ENCODE measurements at places on chromosomes 16 and 17.
A peak's percentile ranks its signal among the peaks of the same experiment; 100 is the strongest.

GRCh38 chr16:21656795-21657768, 4.7 kb upstream of the IGSF6 start:
- DNase-seq, result peak; percentile 28

- no peak for DNase-seq
Measured at GRCh38 chr17:45818699-45819098, 26.0 kb upstream of the SPPL2C start.

GRCh38 chr17:38789185-38789584, 10.2 kb downstream of the PIP4K2B start:
- no peak for DNase-seq

- peak; percentile 37 for DNase-seq
Measured at GRCh38 chr16:17476414-17477259, 5.9 kb upstream of the XYLT1 start.

- DNase-seq, result no peak
Measured at GRCh38 chr16:72751076-72751475, 296.9 kb downstream of the ZFHX3 start.

GRCh38 chr17:72199256-72199655, 78.4 kb downstream of the SOX9 start:
- DNase-seq, result no peak

DNA sequence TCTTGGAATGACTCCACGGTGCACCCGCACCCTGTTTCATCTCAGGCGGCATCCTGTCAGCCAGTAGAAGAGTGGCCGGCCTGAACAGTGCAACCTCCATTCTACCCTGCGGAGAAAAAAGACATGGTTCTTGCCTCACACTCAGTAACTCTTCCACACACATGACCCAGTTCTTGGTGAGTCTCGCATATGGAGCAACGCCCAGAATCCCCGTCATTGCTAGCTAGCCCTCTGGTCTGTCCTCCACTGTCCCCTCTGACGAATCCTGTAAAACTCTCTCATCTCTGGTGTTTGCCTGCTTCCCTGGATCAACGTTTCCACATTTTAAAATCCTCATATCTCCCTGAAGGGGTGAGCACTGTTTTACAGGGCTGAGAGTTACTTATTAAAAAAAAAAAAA, 4.2 kb upstream of the RDM1 start:
- DNase-seq, result no peak

DNA sequence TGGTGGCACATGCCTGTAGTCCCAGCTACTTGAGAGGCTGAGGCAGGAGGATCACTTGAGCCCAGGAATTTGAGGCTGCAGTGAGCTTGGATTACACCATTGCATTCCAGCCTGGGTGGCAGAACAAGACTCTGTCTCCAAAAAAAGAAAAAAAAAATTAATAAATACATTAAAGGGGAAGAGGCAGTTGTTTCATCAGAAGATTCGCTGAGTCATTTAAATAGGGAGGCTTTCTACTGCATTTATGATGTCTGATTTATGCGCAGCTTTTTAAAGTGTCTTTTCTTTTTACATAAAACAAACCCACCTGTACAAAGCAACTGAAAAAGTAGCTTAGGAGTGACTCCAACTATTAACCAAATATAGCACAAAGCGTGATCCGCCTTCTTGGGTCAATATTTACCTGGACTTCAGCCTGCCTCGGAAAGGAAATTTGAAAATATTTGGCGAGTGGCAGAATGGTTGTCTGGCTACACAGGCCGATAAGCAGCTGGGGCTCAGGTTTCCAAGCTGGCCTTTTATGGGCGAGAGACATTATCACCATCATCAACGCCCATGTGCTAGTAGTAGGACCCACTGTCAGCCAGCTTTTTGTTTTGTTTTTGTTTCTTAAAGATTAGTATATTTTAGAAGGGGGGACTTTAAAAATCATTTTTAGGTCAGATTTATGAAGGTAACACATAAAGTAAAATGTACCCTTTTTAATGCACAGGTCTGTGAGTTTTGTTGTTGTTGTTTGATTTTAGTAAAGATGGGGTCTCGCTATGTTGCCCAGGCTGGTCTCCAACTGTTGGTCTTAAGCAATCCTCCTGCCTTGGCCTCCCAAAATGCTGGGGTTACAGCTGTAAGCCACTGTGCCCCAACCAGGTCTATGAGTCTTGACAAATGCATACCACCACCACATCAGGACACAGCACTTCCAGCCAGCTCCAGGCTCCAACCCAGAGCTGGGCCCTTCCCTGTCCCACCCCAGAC, 42.5 kb upstream of the RASD1 start:
- no peak for DNase-seq

- DNase-seq, result no peak
Measured at GRCh38 chr17:71111460-71111859, 942.1 kb downstream of the KCNJ2 start.

- peak; percentile 47 for DNase-seq
Measured at GRCh38 chr16:24685539-24686432, 43.7 kb upstream of the TNRC6A start.

- no peak for DNase-seq
Measured at GRCh38 chr16:61721544-61721943, 314.7 kb downstream of the CDH8 start.

DNA sequence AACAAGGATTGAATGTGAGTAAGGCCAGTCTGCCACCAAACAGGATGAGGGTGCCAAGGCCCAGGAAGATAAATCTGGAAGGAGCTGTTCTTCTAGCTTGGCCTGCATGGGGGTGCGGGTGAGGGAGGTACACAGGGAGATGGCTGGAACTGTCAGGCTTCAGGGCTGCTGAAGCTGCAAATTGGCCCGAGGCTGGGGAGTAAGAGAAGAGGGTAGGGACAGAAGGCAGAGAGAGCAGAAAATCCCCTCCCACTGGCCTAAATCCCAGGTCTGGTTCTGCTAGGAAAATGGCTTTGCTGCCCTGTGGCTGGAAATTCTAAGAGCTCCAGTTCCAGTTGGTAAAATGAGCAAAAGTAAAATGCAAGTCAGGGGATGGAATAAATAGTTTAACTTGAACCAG, 87.9 kb downstream of the CCDC182 start:
- no peak for DNase-seq

- DNase-seq, result no peak
Measured at GRCh38 chr16:57637424-57637823, 9.0 kb downstream of the ADGRG1 start.

DNA sequence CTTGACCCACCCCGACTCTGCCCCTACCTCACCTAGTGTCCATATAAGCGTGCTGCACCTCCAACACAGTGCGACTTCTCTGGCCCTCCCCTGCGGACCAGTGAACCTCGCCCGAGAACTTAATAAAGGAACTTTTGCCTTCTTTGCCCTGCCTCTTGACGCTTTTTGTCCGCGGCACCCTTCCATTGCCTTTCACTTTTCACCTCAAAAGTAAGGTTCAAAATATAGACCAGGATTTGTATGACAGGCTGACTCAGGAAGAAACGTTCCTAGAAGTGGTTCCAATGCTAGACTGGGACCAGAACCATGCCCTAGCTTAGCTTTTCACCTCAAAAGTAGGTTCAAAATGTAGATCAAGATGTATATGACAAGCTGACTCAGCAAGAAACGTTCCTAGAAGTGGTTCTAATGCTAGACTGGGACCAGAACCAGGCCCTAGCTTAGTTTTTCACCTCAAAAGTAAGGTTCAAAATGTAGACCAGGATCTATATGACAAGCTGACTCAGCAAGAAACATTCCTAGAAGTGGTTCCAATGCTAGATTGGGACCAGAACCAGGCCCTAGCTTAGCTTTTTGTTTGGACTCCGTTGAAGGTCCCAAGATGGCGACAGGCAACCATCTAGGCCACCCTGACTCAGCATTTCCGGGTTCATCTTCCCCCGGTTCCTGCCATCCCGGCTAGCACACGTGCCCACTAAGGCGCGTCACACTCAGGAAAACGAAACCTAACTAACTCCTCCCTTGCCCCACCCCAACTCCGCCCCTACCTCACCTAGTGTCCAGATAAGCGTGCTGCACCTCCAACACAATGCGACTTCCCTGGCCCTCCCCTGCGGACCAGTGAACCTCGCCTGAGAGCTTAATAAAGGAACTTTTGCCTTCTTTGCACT, 51.0 kb upstream of the TMEM97 start:
- DNase-seq, result no peak

- no peak for DNase-seq
Measured at GRCh38 chr16:49084628-49085390, 196.8 kb downstream of the CBLN1 start.

DNA sequence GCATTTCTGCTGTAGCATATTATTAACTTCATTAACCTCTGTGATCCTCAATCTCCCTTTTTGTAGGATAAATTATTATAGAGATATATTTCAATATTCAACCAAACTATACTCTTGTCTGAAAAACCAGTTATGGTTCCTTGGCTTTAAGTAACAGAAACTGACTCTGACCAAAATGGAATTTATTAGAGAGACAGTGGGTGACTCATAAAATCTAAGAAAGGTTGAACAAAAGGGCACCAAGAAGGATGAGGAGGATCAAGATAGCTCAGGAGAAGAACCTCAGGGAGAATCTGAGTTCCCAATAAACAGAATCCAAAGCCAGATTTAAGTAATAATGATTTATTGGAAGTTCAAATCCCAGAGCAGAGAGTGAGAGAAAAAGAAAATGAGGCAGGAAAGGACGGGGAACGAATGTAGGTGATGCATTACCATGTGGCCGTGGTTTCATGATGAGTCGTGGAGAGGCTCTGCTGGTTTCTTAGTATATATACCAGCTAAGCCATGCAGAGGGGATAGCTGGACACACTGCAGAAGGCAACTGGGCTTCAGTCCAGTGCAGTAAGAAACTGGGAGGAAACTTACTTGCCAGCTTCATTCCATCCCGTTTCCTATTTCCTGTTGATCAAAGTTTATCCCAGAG, 151.5 kb upstream of the GOT2 start:
- DNase-seq, result no peak

DNA sequence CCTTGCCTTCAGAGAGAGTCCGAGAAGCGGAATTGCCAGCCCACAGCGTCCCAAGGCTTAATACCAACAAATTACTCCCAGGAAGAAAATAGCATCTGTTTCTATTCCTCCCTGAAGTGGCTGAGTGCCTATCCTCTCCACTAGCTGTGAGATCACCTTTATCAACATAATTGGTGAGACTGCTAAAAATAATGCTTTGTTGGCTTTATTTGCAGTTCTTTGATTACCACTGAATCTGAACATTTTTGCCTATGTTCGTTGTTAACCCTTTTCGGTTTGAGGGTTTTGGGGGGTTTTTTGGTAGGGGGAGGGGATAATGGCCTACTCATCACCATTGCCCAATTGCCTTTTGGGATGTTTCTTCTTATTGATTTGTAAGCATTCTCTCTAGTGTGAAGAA, 31.0 kb downstream of the MMP15 start:
- no peak for DNase-seq

- no peak for DNase-seq
Measured at GRCh38 chr17:51261024-51261963, 948 bp downstream of the UTP18 start.

DNA sequence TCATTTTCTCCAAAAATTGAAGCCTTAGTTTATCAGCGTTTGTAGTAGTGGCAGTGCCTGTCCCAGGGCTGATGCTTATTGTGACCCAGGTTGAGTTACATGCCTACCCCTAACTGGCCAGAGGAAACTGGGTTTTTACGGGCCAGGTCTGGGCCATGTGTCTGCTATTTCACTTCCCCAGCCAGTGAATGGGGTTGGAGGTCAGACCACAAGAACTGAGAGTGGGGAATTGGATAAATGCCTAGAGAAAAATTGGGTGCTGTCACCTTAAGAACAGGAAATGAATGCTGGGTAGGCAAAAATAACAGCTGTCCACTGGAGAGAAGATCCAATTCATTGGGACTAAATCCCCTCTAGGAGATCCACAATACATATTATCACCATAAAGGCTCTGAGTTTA, 5.2 kb downstream of the ADPRM start:
- DNase-seq, result no peak

- DNase-seq, result no peak
Measured at GRCh38 chr17:74542166-74542565, 3.7 kb downstream of the CD300C start.

DNA sequence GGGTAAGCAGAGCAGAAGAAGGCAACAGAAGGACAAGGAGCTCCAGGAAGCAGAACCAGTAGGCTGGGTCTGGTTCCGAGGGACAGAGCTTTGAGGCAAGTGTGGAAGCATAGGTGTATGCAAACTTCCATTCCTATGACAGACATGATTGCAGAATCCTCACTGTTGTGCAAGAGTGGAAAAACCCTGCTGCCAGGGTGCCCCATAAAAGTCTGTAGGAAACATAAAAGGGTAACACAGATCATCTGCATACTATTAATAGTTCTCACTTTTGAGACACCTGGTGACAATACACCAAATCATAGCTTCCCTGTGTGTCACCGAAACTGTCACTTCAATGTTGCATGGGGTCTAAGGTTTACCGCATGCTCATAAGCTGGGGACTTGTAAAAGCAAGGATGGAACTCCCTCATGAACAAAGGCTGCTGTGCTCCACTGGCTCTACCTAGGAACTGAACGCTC, 39.7 kb downstream of the ARHGAP17 start:
- peak; percentile 55 for DNase-seq

- no peak for DNase-seq
Measured at GRCh38 chr17:31544186-31544585, 152.7 kb downstream of the RAB11FIP4 start.

DNA sequence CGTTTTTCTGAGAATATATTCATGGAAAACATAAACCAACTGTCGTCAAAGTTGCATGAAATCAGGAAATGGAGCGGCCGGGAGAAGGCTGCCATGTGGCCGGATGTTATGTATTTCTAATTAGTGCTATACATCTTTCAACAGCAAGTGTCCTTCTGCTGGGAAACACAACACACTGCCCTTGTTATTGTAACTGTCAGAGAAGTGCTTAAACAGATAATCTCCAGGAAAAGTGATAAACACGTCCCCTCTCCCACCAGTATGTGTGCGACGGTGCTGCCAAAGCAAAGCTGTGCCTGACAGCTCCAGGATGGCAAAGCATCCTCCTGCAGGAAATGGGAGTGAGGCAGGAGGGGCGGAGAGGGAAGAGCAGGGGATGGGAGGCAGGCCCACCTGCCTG, 111.8 kb downstream of the SMG6 start:
- DNase-seq, result no peak

DNA sequence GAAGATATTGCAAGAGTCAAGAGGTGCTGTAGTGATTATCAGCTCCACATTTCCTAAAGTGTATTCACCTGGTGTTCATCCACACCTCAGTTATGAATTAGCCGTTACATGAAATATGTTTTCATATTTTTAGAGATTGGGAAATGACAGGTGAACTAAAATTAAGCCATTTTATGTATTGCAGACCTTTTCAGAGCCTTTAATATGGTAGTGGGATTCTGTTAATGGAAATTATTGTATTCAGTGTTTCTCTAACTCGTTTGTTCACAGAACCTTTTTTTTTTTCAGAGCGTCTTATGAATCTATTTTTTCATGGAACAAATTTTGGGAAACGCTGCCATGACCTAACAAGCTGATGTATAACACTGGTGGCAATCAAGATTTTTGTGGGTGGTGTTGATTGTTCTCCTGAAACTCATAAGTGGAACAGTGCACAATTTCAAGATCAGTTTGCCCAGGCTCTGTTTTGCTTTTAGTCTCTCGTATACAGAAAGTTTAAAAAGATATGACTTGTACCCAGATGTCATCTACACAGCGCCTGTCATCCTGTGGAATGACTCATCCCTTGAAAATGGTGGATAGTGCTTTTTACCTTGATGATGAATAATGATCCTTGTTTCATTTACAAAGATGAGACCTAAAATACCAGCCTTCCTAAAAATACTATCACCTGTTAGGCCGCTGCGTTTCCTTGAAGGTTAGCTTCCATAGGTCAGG, 88.8 kb downstream of the ARHGAP44 start:
- no peak for DNase-seq

- no peak for DNase-seq
Measured at GRCh38 chr17:2693561-2694380, 17.8 kb downstream of the CLUH start.

Data from foreskin keratinocyte (primary cell).